ACHN (cell line): ENCODE measurements at places on chromosomes 6 and 20.

GRCh38 chr6:42224222-42225028 is 6.8 kb upstream of the MRPS10 start:
- DNase-seq: peak; percentile 92

DNA sequence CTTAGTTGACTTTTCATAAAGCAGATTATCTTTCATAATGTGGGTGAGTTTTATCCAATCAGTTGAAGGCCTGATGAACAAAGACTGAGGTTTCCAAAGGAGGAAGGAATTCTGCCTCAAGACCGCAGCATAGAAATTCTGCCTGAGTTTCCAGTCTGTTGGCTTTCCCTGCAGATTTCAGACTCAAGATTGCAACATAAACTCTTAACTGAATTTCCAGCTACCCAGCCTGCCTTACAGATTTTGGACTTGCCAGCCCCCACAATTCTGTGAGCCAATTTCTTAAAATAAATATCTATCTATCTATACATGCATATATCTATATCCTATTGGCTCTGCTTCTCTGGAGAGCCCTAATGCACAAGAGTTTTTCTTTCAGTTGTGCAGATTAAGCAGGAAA is 57.3 kb upstream of the SMLR1 start:
- no peak for DNase-seq

DNA sequence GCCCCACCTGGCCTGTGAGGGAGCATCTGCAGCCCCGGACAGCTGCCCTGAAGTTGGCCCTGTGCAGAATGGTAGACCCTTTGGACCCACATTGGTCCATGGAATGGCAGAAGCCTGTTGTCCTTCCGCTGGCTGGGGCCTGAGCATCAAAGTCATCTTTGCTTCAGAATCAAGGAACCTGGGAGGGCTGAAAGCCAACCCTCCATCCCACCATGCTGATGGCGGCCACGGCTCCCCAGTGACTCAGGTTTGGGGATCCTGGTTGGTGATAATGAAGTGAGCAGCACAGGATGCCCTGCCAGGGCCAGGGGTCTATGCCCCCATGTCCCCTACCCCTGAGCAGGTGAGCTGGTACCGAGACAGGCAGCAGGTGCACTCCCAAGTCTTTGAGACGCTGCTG is 52.8 kb downstream of the YTHDF1 start:
- DNase-seq: no peak

GRCh38 chr6:24154121-24154520 is 28.1 kb downstream of the NRSN1 start:
- DNase-seq: peak; percentile 33

DNA sequence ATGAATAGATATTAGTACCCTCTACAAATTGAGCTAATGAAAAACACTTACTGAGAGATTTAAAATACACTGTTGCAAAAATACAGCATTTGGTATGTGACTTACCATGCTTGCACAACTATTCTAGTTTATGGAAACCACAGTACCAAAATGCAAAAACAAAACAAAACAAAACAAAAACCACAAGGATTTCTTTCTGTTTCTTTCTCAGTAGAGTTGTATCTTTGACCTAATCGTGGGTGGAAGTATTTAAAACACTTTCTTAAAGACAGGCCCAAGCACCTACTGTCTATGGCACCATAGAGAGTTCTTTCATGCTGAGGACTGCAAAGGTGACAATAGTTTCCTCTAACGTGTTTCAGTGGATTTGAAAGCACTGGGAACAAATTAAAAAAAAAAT is 95.3 kb upstream of the C6orf118 start:
- no peak for DNase-seq

DNA sequence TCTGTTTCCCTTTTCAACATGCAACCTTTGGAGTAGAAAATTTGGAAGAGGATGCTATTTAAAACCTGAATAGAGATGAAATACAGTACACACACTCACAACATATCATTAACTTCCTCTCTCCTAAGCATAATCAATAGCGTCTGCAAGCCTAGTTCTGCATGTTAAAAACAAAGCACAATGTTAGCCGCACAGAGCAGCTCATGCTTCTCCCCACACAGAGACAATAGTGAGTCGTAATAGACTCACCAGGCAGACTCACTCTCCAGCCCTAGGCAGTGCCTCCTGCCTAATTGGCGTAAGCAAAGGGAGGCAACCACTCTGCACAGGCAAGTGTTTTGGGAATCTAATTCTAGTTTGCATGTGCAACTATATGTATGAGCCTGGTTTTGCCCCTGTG is 45.8 kb upstream of the ARID1B start:
- peak; percentile 47 for DNase-seq

DNA sequence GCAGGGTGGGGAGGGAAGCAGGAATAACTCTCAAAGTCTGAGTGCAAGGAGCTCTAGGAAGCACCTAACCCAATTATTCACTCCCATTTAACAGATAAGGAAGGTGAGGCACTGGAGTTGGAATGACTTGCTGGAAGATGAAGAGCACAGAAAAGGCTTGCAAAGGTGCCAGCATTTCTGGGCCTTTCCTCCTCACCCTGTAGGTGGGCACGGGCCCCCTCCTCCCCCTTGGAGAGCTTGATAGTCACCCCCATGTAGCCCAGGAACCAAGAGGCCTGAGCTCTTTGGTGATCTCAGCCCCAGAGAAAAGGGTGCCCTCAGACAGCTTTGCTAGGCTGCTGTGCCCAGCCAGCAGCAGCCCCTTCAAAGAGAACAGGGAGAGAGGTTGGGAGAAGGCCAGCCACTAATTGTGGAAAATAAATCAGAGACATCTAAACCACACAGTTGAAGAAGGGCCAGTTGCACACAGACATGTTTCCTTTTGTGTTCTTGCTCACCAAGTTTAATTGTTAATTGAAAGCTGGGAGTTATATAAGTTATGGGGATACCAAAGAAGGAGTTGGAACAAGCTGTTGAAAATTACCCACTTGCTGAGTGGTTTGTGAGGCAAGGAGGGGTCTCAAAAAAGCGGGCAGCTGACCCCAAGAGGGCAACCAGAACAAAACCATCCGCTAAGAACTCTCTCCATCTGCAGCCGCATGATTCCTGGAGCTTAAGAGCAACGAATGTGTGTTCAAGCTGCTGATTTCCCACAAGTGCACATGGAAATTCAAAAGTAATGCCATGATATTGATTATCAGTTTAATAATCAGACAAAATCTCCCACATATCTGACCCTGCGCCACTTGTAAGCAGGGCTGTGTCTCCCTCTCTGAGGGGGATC is 77.0 kb downstream of the MRPL14 start:
- no peak for DNase-seq

- DNase-seq: no peak
These were observed 36.5 kb downstream of the SULF2 start for GRCh38 chr20:47748823-47749222.

GRCh38 chr6:147000545-147001488 is 203.4 kb upstream of the STXBP5 start:
- peak; percentile 20 for DNase-seq

DNA sequence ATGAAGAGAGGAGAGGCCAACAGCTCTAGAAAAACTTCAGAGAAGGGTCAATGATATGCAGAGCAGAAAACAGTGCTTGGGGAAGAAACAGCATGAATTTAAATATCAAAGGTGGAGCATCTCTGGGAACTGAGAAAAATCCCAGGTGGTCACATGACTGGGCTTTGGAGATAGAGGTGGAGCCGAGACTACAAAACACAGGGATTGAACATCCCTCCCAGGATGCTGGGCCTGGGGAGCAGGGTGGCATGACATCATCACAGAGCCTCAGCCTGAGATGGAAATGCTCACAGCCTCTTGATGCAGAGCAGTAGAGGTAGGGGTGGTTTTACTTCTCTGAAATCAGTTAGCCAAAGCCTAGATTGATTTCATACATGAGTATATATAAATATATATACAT is 529.5 kb downstream of the PRKN start:
- DNase-seq: no peak

- DNase-seq: no peak
These were observed 29.2 kb upstream of the CEP85L start for GRCh38 chr6:118680452-118681095.

- peak; percentile 50 for DNase-seq
These were observed 13.1 kb downstream of the B4GALT5 start for GRCh38 chr20:49700411-49701185.

GRCh38 chr6:85714893-85715530 is 72.3 kb upstream of the SYNCRIP start:
- no peak for DNase-seq

DNA sequence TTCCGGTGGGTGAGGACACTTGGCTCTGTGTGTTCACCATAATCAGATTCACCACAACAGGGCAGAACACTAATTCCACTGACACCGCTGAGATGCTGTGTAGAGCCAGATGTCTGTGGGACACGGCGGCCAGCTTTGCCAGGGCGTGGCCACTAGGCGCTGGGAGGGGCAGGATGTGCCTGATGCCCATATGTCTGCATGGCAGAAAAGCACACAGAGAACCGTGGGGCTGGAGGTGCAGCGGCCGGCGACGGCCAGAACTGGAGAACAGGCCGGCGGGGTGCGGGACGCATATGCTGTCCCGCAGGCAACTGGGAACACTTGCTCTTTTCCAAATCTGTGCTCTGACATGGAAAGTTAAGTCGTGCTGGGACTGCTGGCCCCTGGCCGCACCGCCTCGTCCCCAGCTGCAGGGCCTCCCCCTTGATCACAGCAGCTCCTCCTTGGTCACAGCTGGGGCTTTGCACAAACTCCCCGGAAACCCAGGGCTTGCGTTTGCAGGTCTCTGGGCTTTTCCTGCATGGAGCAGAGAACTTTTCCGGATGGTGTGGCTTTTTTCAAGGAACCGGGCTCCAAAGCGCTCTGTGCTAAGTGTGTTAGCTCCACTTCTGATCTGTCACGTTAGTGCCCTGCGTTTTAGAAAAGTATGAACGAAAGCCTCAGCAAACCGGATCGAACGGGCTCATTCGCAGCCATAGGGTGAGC is 31.1 kb downstream of the NTSR1 start:
- no peak for DNase-seq

- no peak for DNase-seq
These were observed 45.3 kb upstream of the STXBP5 start for GRCh38 chr6:147158881-147159280.

DNA sequence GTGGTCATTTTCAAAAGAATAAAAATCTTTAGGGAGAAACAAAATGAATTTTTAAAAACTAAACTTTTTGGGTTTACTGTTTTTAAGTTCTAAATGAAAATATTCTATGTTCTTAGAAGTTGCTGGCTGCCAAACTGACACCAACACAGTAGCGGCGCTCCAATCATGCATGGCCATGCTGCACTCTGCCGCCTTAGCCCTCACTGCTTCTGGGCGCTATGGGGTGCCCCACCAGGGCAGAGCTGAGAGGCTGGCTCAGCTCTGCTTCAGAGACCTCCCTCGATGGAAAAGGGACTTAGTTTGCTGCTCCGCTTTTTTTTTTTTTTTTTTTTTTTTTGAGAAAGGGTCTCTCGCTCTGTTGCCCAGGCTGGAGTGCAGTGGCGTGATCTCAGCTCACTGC is 20.9 kb downstream of the EZR start:
- no peak for DNase-seq

- no peak for DNase-seq
These were observed 59.0 kb downstream of the BCAS1 start for GRCh38 chr20:54011346-54011745.

DNA sequence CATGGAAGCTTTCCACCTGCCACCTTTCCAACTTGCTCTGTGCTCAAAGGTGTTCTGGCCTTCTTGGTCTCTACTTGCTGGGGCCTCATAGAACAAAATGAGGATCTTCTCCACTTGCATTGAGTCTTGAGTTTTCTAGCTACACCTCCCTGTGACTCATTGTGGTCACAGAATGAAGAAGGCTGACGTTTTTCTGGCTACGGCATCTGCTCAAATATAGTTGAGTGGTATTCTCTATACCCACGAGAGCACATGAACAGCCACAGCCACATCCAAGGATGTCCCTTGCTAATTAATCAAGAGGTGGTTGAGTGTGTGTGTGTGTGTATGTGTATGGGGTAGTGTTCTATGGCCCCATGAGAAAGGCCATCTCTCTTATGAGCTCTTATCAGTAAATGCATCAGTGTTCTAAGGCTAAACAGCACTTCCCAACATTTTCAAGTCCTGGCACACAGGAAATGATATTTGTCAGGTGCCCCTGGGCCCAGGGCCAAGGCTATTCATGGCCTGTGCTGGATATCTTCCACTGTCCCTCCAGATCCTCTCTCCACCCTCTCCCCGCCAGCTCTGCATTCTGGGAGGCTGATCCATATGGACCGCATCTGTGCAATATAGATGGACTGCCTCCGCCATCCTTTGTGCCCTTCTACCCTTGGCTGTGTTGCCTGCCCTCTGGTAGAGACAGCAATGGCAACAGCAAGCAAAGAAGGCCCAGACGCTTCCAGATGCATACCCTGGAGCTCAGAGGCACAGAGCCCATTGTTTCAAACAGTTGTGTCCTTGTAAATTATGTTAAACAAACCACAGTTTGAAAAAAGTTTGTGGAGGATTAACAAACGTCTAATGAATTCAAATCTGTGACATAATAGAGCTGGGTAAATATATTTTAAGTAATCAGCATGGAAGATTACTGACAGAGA is 150.2 kb downstream of the LRFN2 start:
- peak; percentile 1 for DNase-seq

- no peak for DNase-seq
These were observed 123.9 kb downstream of the CD83 start for GRCh38 chr6:14241255-14242070.

- no peak for DNase-seq
These were observed 60.5 kb downstream of the CD83 start for GRCh38 chr6:14178083-14178445.

- no peak for DNase-seq
These were observed 208.8 kb downstream of the TSHZ2 start for GRCh38 chr20:53180928-53181362.

GRCh38 chr6:39430871-39431523 is 108.5 kb upstream of the KCNK16 start:
- DNase-seq: no peak
